ENCODE measurements at places on chromosomes 4 and X.
A peak's percentile ranks its signal among the peaks of the same experiment; 100 is the strongest.

GRCh38 chrX:20517565-20517964, 250.9 kb upstream of the RPS6KA3 start:
- DNase-seq: no peak

DNA sequence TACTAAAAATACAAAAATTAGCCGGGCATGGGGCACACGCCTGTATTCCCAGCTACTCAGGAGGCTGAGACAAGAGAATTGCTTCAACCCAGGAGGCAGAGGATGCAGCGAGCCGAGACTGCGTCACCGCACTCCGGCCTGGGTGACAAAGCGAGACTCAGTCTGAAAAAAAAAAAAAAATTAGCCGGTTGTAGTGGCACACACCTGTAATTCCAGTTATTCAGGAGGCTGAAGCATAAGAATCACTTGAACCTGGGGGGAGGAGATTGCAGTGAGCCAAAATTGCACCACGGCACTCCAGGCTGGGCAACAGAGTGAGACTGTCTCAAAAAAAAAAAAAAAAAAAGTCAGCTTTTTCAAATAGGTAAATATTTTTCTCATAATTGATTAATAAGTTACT, 71.9 kb downstream of the WDFY3 start:
- DNase-seq: peak; percentile 10

- DNase-seq: no peak
Measured at GRCh38 chr4:29037501-29037900, 1682.7 kb upstream of the PCDH7 start.

DNA sequence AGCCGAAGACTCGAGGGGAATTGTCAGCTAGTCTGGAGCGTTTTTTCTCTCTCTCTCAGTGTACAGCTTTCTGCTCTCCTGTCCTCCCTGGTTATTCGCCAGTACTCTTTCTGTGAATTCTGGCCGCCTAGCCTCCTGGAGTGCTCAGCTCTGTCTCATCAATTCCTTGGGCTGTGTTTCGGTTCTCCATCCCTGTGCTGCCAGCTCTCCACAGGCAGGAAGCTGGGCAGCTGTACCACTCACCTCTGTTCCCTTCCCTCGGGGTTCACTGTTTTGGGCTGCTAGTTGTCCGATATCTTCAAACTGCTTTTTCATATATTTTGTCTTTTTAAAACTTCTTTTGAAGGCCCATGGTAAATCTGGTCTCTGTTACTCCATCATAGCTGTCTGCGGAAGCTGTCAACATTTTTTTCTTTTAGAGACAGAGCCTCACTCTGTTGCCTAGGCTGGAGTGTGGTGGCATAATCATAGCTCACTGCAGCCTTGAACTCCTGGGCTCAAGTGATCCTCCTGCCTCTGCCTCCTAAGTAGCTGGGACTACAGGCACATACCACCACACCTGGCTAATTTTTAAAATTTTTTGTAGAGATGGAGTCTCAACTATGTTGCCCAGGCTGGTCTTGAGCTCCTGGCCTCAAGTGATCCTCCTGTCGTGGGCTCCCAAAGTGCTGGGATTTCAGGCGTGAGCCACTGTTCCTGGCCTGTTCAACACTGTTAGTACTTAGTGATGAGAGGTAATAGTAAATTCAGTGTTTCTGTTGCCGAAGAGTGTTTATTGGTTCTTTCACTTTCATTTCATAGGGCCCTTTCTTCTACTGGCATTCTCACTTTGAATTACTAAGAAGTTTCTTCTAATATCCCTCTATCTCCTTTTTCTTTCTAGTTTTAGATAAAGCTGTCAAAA, 18.6 kb downstream of the ZCCHC4 start:
- DNase-seq: no peak

DNA sequence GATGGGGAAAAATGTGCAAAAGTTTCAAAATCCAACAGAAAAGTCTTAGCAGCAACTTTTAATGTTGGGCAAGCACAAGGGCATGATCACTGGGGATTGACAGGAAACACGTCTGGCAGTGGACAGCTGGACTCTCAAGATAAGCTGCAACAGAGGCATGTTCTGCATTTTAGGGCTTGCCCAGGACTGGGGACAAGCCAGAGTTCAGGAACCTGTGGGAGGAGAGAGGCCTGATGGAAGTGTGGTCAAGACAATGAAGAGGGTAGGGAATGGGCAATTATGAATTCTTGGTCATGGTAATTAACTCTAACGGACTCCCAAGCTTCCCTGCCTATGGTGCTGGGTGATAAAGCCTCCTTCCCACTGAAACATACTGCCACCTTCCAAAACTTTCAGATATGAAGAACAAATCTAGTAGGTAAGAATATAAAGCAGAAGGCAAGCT, 48.4 kb downstream of the ANXA3 start:
- DNase-seq: no peak

DNA sequence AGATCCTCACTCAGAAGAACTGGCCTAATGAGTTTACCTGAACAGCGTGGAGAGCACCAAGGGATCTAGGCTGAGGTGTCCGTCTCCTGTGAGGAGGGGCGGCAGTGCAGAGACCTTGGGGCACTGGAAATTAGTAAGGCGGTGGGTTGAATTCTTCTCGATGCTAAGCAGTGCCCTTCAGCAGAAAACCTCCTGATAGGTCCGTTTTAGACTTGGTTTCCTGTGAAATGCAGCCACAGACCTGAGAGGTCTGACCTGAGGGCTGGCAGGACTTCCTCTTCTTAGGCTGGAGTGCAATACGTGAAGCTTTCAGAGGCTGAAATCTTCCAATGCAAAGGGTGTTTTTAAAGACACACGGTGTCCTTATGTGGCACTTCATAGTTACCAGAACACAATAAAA, at the start of gene CLNK:
TSS of gene CLNK (minus strand) at position 138 of the 400 bp plus-strand sequence. CDS start 16,899 bp downstream, outside the sequence.
- no peak for DNase-seq

DNA sequence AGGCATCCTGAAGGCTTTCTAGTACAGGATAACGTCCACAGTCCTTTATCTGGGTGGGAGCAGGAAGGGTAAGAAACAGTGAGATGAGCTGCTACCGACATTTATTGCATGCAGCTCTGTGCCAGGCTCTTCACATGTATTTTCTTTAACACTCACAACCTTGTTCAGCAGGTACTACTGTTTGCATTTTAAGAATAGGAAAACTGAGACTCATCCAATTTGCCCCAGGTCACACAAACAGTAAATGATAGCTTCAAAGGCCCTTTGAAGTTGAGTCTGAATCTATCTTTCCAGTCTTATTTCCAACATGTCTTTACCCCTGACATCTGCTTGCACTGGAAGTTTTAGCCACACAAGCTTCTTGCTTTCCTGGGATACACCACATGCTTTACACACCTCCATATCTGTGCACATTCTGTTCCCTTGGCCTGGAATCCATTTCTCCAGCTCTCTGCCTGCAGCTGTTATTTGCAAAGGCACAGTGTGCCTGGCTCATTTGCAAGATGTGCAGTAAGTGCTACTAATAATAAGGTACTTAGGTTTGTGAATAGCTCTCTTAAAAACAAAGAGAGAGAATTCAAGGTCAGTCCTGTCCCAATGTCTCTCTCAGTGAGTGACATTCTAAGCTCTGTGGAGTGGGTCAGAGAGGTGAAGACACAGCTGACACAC, 61.2 kb downstream of the METTL14 start:
- peak; percentile 10 for DNase-seq

GRCh38 chr4:1491328-1492141, 85.3 kb upstream of the NKX1-1 start:
- DNase-seq: no peak

GRCh38 chrX:110561034-110561433, 202.4 kb downstream of the RTL9 start:
- no peak for DNase-seq

DNA sequence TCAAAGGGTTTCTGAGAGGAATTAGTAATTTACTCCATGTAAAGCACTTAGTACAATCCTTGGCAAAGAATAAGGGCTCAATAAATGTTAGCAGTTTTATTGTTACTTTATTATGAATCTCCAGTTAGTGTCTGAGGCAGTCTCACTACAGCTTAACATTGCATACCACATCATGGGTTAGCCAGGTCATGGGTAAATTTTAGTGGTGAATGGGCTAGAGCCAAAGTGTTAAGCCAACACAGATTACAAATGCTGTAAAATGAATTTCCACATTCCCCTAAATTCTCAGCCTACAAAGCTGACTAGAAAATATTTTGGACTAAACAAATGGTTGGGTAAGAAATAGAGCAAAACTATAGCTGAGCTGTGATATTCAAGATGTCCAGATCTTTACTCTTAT, 72.4 kb downstream of the NRK start:
- DNase-seq: no peak

GRCh38 chr4:16677001-16677944, 221.2 kb downstream of the LDB2 start:
- no peak for DNase-seq

DNA sequence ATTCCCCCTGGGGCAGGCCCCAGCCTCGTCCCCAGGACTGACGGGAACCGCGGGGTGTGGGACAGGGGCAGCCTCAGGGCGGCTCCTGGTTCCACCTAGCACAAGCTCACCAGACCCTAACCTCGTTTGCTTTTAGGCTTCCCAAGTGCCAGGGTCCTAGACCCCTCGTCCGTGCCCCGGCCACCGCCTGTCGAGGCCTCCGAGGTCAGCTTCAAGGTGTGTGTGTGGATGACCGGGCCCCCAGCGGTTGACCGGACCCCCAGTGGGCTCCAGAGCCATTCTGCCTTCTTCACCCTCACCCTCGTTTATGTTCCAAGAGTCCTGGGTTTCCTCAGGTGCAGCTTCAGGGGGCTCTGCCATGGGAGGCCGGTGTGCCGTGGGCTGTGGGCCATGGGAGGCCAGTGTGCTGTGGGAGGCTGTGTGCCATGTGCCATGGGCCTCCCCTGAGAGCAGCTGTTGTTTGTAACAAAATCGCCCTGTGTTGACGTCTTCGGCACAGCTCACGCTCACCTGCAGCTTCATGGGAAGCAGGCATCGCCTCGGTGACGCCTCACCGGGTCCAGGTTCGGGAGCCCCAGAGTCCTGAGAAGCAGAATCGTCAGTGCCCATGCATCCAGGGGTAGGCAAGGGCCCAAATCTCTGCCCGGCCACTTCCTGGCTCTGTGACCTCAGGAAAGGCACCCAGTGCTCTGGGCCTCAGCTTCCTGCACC, 43.0 kb upstream of the HMX1 start:
- DNase-seq: no peak

DNA sequence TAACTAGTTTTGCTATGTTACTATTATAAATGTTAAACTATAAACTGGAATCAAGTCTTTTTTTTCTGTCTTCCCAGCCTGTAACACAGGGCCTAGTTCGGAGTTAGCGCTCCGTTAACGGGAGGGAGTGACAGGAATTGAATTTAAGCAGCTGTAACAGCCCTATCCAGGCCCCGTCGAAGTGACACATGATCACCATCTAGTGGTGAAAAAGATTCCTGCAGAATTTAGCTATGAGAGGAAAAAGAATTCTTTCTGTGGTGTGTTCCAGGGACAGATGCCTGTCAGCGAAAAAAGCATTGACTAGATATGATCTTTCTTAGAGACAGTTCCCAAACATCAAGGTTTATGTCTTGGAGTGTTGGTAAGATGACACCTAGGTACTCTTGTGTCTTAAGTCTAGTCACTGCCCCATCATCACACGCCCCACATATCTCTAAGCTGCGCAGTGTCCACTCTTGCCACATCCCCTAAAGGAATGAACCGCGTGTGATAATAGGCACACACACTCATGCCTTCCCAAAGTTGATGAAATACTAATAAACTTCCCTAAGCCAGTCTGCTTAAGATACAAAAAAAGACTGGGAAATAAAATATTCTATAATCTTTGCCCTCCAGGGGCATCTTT, 2.1 kb downstream of the GAB3 start:
- peak; percentile 50 for DNase-seq

DNA sequence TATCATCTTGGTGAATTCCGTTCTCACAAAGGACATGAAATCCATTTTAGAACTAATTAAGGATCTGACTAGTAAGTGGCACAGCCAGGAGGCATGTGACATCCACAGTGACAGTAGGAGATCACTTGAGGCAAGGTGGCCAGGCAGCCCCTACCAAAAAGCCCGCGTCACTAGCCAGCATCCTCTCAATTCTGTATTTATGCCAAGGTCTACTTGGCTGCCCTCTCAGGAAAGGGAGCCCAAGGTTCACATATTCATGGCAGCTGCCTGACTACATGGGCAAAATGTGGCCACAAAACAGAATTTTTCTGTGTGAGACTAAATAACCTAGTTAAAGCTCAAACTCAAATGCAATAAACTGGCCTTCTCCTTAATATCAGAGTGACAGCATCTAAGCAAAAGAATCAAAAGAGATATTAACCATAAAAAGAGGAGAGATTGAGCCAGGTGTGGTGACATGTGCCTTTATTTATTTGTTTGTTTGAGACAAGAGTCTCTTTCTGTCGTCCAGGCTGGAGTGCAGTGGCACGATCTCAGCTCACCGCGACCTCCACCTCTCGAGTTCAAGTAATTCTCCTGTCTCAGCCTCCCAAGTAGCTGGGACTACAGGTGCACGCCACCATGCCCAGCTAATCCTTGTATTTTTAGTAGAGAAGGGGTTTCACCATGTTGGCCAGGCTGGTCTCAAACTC, 51.5 kb downstream of the SLC9A7 start:
- DNase-seq: no peak

- no peak for DNase-seq
Measured at GRCh38 chr4:37760840-37761239, 65.6 kb upstream of the PGM2 start.

DNA sequence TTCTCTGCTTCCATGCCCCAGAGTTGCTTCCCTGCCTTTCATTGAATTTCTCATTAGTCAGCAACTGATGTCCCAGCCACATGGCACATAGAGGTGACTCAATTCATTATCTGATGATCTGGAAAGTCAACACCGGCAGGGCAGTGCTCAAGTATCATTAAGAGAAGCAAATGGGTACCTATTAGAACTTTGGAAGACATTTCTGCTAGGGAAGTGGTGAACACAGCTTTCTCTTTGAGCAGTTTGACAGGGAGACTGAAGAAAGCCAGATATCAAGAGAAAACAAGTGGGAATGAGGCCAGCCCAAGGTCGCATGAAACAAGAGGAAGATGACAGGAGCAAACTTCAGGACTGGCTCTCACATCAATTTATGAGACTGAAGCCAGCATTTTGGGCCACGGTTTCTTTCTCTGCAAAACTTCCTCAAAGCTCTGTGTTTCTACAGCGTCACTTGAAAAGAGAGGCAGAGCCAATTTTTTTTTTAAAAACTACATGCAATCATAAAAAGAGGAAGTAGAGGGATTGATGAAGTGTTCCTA, 108.3 kb upstream of the RPS6KA3 start:
- peak; percentile 43 for DNase-seq

GRCh38 chrX:69501429-69501828, 2.7 kb upstream of the NALF2 start:
- DNase-seq: peak; percentile 11

Measured in epithelial cell of esophagus (primary cell).